ENCODE measurements at places on chromosomes 4 and X.

DNA sequence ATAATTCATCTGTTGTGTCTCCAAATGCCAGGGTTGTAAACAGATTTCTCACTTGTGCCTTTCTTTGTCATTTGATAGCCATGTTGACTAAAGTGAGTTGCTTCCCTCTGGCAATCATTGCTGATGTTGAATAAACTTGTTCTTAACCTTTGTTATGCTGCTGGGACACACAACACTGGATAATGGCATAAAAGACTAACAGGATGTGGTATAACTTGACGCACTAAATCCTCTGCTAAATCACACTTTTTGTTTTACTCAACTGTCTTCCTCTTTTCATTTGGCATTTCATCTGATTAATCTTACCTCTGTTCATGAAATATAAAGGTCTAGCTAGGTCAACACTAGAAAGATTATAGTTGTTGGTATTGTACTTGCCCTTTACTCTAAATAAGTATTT lies 17.6 kb upstream of the CXCL5 start:
- DNase-seq = no peak

GRCh38 chr4:23036503-23036902 lies 343.8 kb downstream of the GBA3 start:
- DNase-seq = no peak

- DNase-seq = no peak
These were observed 13.0 kb downstream of the DKC1 start for GRCh38 chrX:154775419-154776349.

DNA sequence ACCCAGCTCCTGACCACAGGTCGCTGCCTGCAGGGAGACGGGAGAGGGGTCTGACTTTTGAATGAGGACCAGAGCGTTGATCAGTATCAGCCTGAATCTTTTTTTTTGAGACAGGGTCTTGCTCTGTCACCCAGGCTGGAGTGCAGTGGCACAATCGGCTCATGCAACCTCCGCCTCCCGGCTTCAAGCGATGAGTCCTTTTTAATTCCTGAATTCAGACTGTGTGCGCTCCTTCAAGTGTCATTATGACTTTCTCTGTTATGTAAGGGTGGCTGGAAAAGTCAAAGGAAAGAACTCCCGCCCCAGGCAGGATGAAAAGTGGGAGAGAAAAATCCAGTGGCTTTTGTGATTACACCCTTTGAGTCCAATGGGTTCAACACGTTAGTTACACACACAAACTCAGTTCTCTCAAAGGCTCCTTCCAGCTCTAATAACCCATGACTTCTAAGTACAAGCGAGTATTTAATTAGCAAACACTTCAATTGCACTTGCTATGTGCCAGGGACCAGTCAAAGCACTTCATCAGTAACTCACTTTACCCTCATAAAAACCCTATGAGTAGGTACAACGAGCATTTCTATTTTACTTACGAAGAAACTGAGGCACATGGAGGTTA lies 44.4 kb downstream of the PDHA1 start:
- DNase-seq = no peak

GRCh38 chr4:170931321-170931720 lies 841.6 kb upstream of the AADAT start:
- no peak for DNase-seq

DNA sequence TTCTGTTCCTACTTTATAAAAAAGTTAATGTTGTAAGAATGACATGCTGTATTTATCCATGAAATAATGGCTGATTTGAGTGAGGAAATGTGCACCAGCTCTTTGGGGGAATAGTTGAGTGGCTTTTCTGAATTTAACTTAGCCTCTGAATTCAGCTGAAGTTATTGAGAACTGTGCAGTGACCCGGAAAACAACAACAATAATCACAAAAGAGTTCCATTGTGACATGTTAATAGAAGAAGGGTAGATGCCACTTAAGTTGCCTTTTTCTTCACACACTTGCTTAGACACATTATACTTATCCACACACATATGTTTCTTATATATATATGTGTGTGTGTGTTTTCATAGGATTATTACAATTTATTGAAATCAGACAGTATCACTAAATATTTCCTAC lies 301.2 kb downstream of the BMPR1B start:
- no peak for DNase-seq

Measured in urothelium cell line (cell line).